Activated CD4-positive, alpha-beta T cell treated with anti-CD3 and anti-CD28 coated beads for 48 hours (primary cell): ENCODE measurements at places on chromosomes 7 and 10.

DNA sequence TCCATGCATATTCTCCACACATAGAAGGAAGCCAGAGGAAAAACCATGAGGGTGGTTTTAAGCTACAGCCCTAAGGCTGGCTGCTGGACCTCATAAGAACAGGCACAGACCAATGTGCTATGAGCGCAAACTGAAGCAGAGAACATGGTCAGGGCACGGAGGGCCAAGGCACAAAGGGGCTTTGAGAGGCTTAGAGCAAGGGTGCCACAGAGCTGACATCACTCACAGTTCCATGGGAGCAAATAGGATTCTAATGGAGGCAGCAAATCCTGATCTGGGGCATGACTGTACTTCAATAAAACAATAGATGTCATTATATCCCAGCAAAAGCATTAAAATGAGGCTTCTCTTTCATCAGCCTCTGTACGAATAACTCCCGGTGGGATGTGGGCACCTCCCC lies 162.4 kb downstream of the COBL start:
- DNase-seq: no peak

DNA sequence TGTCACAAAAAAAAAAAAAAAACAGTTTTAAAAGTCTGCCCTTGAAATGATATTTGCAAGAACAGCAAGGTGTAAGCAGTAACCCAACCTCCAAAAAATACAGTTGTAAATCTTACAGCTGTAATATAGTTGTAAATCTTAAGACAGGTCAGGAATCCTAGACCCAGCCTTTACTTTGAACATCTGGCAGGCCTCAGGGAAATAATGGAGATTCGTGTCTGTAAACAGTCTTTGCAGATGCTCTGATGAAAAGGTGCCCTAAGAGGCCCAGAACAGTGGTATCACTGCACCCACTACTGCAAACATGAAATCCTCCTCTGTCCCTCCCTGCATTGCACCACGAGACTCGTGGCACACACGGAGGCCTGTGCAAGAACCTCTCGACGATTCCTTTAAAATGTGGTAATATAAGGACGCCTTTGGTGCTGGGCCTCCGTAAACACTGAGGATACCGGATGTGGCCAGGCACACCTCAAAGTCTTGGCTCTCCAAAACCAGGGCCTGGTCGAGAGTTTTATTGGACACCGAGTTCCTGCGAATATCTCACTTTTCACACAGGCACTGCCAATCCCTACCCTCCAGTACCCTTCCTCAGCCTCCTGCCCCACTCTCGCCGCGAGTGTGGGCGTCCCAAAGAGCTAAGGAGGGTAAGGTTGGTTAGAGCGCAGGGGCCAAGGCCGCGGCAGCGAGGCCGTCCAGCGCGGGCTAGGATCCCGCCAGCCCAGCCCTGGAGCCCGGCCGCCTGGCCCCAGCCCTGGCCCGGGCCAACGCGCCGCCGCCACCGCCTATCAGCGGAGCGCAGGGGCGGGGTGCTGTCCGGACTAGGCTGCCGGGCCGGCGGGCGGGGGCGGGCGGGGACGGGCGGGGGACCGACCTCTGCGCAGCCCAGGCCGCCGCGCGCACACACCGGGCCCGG lies at the start of gene REEP3:
Gene REEP3, plus strand, starts transcription at position 902 of the 916 bp plus-strand sequence. CDS start 145 bp downstream, outside the sequence.
- peak; percentile 53 for DNase-seq

- DNase-seq: no peak
Observed at GRCh38 chr7:18889436-18889835, 228.0 kb downstream of the TWIST1 start.

- no peak for DNase-seq
Observed at GRCh38 chr10:15015451-15015850, 28.3 kb upstream of the OLAH start.

GRCh38 chr10:114279289-114279688 lies 40.2 kb downstream of the VWA2 start:
- DNase-seq: no peak

- DNase-seq: no peak
Observed at GRCh38 chr10:129222436-129222835, 244.6 kb upstream of the MGMT start.

- DNase-seq: no peak
Observed at GRCh38 chr10:51430506-51430905, 268.9 kb downstream of the CSTF2T start.

DNA sequence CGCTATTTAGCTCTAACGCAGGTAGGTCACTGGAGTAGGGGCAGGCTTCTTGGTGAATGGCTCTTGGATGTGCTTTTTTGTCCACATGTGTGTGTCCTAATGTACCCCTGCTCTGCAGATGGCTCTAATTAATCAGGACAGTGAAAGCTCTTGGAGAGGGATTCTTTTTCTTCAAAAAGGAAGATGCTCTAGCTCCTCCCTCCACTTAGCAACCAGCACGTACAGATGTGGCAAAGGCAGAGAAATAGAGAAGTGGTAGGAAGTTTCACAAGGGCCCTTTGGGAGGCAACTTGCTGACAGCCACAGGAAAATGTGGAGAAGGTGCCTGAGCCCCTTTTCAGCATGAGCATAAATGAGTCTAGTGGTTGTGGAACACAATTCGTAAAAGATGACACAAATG lies 221.7 kb downstream of the PLXNA4 start:
- DNase-seq: no peak

GRCh38 chr10:80581469-80581835 lies 43.8 kb downstream of the SH2D4B start:
- no peak for DNase-seq

DNA sequence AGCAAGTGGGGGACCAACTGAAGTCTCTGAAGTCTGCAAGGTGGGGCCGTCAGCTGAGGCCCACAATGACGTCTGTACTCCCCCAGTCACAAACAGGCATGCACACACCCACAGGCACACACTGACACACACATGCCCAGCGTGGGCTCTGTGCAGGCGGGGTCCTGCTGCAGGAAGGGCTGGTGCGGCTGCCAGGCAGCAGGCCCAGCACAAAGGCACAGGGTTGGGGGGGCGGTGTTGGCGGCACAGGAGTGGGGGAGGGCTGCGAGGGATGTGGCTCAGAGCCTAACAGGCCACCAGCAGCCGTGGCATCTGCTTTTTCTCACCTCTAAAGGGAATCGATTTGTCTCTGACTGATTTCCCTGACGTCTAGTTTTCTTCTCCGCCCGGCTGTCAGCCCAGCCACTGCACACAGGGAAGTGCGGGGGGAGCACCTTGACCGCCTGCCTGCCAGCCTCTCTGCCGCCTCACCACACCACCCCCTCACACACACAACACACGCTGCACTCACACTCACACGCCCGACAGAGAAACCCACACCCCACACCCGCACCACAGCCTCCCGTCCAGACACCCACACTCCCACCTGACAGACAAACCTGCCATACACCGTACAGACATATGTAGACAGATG lies 43.5 kb upstream of the ZMIZ1 start:
- peak; percentile 32 for DNase-seq

- DNase-seq: no peak
Observed at GRCh38 chr7:93861325-93861949, 29.1 kb downstream of the TFPI2 start.

DNA sequence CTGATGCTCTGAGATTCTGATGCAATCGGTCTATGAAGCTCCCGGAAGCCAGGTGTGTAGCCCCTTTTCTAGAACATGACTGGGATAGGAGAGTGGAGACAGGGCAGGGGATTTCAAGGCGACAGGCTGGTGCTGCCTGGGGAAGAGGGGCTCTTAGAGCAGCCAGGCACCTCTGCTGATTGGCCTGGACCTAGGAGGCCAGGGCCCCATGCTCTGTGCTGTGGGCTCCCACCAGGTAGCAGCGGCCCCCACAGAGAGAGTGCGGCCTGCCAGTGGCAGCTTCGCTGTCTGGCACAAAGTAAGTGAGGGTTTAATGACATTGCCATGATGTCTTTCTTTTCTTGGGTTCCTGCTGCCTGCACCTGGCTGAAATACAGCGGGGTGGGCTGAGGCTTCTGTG lies 99.4 kb upstream of the PODXL start:
- DNase-seq: no peak

DNA sequence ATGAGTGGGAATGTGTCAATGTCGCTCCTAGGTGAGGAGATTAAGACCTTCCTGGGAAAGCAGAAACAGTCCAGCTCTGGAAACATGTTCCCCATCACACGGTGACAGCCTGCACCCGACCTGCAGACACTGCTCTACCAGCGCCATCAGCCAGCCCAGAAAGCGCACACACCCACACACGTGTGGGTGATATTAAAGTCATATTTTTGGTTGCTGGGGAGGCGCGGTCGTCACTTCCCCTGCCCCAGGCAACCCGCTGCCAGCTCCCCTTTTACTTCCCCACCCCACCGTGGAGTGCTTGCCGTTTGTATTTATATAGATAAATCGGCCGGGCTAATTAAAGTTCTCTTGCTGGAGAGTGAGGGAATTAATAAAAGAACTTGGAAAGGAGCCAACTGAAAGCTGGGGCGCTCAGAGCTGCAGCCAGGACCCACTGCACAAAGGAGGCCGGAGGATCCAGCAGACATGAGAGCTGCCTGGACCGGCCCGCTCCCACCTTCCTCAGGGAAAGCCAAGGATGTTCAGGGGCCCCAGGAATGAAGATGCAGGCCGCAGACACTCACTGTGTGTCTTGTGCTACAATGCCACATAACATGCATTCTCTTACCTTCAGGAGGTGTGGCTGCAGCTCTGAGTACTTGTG lies 145.2 kb upstream of the UNC5B start:
- no peak for DNase-seq

- no peak for DNase-seq
Observed at GRCh38 chr10:49304137-49304536, 5.2 kb downstream of the C10orf71 start.

DNA sequence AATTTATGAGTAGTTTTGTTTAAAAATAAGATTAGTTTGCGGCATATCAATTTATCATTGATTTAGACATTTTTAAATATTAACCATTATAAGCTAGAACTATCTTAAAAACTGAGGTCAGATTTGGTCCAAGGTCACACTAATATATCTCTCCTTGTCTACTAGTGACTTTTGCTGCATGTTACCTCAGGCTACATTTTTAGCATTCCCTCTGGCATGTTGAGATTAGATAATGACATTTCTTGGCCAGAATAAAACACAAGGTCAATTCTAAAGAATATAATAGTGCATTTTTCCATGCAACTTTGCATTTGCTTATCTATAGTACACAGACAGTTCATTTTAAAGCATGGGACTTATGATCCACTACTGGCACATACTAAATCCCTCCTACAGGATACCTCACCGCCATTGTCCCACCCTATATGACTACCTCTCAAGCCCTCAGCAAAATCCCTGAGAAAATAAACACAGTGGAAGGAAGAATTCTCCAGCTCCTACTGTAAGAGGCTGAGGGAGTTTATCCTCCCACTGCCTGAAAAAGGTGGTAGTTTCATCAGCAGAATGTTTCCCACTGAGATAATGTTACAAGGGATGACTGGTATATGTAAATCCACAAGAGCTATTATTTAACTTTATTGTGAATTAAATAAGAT lies 816.4 kb downstream of the GRM8 start:
- no peak for DNase-seq

DNA sequence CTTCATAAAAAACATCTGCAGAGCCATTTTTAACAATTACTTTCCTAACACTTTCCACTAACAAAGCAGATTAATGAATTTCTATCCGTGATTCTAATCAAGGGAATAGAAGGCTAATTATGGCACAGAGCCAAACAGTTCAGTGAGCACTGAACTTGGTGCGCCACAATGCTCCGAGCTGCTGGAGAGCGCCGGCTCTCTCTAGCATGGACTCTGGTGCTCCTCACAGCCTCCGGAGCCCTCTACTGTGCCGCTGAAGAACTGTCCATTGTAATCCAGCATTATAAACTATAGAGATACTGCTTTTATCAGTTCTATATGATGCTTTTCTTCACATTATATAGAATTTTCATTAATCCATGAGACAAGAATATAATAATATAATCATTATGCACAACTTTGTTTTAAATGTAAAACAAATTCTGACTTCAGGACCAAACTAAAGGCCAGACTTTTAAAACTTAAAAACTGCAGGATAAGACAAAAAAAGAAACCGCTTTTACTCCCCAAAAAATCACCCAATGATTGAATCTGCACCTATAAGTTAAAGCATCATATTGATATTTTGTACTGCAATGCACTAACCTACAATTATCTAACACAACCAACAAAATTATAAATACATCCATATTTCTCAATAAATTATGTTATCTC lies 123.6 kb downstream of the RNF32 start:
- peak; percentile 29 for DNase-seq

- peak; percentile 47 for DNase-seq
Observed at GRCh38 chr7:25028370-25029021, 48.5 kb upstream of the OSBPL3 start.

DNA sequence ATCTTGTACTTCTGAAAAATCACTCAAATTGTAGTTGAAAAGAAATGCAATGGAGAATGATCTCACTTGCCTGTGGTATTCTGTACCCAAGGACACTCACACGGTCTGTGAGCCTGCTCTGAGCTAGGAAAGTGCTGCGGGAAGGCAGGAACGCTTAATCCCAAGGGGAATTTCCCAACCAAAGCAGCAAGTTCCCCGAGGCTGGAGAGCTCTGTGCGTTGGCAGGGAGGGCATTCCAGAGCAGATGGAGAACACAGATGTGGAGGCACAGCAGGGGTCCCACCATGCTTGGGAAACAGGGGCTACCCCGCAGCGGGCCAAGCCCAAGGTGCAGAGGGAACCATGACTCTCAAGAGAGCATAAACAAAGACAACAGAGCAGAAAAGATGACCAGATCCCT lies 13.6 kb downstream of the SVIL start:
- no peak for DNase-seq

- DNase-seq: no peak
Observed at GRCh38 chr10:113641702-113642101, 22.1 kb downstream of the NRAP start.
